Hepatocyte (in vitro differentiated cells): ENCODE measurements at places on chromosomes 12 and 14.

- DNase-seq: no peak
Measured at GRCh38 chr12:7937833-7938506, 2.0 kb upstream of the SLC2A3 start.

DNA sequence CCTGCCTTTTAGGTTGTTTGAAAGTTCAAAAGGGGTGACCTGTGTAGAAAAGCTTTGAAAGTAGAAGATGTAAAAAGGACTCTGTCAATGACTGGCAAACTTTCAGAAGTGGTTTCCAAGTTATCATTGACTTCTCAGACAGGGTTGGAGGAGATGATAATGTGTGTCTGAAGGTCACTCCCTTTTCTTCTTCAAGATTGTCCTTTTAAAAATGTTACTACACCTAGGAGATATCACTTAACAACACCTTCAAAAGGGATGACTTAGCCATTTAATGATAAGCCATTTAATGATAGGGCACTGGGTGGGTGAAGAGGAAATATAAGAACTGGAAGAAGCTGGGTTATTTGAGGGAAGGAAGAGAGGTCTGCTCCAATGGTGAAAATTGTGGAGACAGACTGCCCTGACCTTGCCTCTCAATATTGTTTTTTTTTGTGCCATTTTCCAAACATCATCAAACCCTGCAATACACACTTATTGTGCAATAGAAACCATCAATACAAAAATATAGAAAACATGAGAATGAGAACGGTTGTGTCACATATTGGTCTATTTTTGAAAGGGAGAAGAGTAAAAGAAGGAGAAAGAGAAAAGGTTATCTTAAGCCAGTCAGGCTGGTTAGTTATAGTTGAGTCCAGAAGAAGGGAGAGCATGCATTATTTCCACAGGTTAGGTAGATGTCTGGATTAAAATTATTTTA lies 38.8 kb downstream of the BEST3 start:
- DNase-seq: no peak

DNA sequence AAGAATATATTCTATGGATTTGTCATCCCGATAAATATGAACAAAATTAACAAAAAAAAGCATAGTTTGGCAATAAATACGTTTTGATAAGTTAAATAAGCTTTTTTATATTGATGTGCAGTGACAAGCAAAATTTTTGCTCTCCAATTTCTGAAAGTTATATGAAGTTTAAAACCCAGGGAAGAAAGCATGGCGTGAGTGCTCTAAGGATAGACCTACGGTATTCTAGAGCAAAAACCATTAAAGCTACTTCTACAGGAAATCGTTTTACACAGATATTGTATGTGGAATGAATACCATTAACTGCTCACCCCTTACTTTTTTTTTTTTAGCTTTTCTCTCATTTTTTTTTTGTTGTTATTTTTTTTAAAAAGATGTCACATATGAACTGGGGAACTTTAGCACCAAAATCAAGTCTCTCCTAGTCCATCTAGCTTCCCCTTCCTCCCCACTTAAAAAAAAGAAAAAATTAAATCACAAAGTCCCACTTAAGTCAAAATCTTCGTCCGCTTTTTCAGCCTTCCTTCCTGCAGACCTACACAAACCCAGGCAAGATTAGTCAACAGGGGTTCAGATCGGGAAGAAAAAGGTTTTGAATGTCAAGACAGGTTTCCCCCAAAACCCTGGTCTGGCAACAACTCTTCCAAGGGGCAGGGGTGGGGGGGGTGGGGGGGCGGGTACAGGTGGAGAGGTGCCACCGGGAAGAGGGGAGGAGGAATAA lies 4.4 kb downstream of the ZFP36L1 start:
- DNase-seq: peak; percentile 3

DNA sequence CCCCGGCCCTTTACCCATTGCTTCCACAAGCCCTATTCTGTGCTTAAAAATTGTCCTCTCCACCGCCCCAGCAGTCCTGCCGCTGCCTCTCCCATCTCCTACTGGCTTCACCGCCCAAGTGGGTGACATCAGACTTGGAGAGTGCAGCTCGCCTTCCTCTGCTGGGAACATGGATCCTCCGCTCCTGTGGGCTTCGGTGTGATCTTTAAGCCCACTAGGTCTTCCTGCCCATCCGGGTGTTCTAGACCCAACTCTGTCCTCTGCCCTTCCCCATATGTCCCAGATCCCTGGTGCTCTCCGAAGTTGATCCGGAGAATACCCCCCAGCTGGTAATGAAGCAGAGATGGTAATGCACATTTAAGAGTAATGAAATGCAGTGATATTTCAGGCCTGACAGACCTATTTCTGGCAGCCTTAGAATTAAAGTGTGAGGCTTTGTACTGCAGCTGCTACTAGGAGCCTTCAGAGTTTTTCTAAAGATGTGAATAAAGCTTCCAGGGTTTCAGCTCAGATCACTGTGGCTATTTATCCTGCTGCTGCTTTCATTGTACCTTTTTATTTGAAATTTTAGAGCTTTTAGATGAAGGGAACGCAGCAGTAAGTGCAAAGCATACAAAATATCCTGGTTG lies 22.9 kb upstream of the CTDSP2 start:
- no peak for DNase-seq

DNA sequence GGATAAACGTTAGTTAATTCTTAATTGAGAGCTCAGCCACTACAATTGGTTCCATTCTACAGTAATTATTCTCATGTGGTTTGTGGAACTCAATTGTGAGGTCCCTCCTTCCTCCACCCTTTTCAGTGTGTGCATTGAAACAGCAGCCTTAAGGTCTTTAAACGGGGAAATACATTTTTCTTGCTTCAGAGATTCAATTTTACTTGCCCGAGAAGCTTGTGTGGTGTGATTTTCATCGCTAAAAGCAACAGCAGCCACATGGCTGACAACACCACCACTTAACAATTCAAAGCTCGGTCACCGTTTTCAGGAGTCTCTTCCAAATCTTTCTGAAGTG lies 733 bp upstream of the PPFIBP1 start:
- DNase-seq: no peak

GRCh38 chr12:38761636-38762342 lies 143.6 kb downstream of the CPNE8 start:
- DNase-seq: no peak
